ENCODE measurements at places on chromosomes 7 and 10.

DNA sequence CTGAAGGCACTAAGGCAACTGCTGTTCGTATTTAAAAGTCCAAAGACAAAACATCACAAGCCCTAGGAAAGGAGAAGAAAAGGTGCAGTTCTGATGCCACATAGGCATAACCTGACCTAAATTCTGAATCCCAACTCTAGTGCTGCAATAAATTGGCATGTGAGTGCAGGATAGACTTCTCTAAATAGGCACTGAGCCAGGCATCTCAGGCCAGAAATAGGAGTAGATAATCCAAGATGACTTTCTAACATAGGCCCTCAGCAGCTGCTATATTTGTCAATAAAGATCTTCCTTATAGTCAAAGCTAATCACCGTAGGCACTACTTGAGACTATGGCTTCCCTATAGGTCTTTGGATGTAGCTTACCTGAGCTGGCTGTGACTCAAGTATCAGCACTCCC, 1163.8 kb downstream of the SORCS1 start:
- no peak for DNase-seq

GRCh38 chr7:891805-892204, 15.5 kb downstream of the GET4 start:
- no peak for DNase-seq

DNA sequence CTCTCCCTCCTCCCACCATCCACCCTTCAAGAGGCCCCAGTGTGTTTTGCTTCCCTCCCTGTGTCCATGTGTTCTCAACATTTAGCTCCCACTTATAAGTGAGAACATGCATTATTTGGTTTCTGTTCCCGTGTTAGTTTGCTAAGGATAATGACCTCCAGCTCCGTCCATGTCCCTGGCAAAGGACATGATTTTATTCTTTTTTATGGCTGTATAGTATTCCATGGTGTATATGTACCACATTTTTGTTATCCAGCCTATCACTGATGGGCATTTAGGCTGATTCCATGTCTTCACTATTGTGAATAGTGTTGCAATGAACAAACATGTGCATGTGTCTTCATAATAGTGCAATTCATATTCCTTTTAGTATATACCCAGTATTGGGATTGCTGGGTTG, 79.7 kb downstream of the MRPL32 start:
- no peak for DNase-seq

DNA sequence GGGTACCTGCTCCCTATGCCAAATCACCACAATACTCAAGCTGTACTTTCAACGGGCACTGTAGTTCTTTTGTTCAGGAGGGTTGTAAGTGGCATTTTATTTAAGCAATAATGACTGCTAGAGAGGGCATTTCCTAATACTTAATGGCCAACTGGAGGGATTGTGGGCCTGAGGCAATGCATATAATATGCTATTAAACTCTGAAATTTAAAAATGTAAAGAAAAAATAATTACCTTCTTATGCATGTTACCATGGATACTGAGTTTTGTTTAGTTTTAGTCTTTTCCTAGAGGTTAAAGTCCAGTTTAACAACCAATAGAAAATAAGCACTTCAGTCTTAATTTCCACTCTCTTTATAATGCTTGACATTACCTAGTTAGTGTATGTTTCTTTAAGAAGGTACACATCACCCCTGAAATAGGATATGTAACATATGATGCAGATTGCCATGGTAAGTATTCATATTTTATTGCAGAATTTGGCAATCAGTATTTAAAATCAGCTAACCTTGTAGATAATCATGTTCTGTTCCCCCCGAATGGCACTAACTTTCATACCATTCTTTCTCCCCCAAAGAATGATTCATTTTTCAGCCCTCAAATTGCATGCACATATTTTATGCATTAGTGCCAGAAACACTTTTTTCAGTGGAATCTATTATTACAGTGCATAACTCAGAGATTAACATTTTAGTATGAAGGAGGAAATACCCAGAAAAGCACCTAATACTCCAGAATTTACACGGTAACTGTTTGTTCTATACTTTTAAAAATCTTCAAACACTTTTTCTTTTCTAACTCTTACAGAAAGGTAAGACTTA, 90.3 kb upstream of the ZNF438 start:
- DNase-seq = no peak

GRCh38 chr7:151662251-151662826, 142.6 kb upstream of the RHEB start:
- no peak for DNase-seq

DNA sequence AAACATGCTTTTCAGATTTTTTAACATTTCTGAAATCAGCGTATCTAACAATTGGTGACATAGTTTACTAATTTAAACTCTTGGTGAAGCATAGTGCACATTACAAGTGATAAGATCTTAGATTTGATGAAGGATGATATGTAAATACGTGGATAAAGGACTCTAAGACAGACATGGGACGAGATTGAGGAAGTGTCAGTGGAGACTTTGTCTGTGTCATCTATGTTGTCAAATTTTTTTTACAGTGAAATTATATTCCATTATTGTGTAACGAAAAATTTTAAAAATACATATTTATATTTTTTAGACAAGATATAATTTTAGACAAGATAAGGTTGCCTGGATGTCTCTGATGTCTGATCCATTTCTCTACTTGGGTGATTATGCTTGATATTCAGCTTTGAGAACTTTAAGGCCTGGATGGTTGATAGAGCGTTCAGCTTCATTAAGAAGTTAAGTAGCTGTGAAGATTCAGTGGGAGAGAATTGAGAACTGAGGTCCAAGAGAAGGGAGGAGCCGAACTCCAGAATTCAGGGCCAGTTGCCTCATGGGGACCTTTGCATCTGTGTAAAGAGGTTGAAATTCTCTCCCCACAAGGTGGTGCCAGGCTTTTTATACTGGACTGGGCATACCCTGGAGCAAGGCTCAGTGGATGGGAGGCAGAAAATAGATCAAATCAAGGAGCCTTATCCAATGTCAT, 62.7 kb downstream of the KAT6B start:
- peak; percentile 26 for DNase-seq

- no peak for DNase-seq
These were observed 74.3 kb downstream of the CPED1 start for GRCh38 chr7:121062671-121063279.

DNA sequence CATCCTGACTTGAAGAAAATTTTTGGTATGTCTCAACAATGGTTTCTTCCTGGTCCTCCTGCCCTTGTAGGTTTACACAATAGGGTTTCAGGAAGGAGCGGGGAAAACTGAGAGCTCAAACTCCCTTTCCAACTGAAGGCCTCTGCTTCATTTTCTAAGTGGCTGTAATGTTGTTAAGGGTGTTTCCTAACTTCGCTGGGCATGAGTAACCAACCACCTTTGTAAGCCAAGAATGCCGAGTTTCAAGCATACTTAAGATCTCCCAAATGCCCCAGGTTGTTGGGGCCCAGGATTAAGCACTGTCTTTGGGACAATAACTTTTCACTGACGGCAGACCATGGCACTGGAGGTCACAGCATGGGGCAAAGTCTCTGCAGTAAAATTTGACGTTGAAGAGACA, 33.6 kb upstream of the DRGX start:
- DNase-seq = no peak

DNA sequence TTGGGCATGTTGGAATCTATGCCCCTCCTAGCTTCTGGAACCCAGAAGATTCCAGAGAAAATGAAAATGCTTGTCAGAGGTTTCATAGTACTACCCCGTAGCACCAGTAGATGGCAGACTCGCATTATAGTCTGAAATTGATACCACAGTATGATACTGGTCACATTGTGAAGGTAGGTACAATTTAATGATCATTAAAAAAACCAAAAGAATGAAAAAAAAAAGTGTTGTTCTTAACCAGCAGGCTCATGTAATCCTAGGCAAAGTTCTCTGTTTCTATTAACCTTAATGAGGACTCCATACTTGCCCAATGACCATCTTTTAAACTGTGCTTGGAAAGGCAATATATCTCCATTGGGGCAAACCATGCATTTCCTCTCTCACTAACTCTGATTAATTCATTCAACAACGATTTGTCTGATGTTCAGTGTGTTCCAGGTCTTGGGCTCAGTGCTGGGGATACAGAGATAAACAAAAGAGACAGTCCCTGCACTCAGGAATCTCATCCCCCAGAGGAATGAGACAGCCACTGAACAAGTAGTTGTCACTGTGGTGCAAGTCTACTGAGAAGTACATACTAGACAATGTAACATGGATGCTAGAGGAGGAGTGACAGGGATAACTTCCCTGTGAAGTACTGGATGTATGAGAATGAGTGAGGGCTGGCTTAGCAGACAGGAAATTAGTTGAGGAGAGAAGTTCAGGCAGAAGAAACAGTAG, 223.5 kb upstream of the PHYHIPL start:
- DNase-seq = peak; percentile 33

GRCh38 chr10:89502549-89502948, 32.8 kb downstream of the SLC16A12 start:
- DNase-seq = no peak

GRCh38 chr10:110522365-110522988, 24.8 kb downstream of the DUSP5 start:
- no peak for DNase-seq

DNA sequence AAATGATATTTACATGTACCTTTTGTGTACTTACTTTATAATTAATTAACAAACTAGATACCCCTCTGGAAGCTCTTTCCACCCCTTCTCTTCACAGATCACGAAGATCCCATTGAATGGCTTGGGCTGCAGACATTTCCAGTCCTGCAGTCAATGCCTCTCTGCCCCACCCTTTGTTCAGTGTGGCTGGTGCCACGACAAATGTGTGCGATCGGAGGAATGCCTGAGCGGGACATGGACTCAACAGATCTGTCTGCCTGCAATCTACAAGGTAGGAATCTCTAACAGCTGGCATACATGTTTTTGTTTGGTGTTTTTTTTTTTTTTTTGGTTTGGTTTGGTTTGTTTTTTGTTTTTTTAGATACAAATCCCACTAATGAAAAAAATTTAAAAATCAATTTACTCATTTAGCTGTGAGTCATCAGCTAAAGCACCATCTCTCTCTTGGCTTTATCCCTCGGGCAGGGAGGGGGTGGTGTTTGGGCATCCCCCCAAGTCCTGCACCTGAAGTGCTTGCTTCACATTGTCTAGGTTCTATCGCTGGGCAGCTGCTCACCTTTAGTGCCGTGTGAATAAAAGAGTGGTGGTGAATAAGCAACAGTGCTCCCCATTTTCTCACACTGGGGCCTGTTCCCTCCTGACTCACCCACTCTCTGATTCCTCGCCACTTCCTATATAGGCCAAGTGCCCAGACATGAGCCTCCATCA, 68.9 kb downstream of the MET start:
- no peak for DNase-seq

DNA sequence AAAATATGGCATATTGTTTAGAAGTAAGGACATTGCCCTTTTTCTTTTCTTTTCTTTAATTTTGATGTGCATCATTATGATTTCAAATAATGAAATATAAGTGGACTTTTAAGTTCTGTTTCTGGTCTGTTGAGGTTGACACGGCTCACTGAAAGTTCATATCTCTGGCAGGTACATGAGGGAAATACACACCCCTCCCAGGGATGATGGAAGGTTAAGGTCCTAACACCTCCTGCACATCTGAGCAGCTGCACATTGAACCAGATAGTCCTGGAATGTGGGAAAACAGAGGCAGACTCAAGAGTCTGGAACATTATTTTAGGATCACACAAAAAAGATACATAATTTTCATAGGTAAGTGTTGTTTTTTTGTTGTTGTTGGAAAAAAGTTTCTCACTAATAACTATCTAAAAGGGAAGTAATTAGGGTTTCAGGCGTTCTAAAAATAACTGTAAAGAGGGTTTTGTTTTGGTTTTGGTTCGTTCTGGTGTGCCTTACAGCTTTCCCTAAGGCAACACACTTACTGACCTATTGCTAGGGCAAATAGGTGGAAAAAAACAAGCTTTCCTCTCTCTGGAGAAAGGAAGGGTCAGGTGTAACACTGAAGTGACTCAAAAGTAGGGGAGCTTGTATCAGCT, 201.2 kb upstream of the PRKCQ start:
- DNase-seq = no peak

DNA sequence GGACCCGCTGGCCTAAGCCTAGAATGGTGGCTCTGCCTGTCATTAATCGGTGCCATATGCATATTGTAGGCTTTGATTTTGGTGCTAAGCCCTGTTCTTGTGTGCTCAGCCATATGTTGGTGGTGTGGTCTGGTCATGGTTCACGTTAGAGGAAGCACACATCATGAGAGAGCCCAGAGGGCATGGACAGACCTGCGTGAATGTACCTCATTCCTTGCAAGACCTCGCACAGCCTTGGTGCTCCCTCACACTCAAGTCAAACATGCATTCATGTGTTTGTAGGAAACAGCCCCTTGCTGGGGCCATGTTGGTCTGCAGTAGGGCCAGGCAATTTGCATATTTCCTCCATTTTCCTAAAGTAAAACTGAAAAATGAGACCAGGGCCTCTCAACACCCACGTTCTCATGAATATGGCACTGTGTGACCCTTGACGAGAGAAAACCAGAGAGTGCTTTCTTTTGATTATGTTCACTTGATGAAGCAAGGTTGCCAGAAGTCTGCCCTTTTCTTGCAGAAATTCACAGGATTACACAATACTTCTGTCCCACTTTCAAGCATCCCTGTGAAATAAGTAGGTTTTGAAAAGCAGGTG, 268.7 kb downstream of the CELF2 start:
- DNase-seq = no peak

DNA sequence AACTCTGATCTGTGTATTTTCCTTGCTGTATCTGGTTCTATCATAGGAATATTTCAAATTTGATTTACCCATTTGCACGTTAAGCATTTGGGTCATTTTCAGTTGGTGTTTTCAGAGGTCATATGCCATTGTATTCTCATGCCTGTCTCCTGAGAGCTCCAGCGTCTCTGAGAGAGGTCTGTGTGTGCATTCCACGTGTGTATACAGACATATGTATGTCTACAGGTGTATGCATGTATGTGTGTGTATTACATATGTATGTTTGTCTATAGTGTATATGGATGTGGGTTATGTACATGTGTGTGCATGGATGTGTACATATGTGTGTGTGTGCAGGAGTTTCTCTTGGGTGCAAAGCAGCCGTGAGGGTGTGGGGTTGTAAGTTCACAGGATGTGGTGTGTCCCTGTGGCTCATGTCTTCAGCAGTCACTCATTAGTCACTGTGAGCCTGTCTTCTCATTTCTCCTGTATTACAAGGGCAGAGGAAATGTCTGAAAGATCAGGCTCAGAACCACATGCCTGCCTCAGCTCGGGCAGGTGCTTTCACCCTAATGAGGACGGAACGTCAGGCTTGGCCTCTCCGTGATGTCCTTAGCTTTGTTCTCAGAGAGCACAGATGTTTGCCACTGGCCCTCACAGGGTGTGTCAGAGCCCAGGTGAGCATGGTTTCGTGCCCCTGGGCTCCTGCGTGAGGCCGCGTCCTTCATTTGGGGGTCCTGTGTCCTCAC, 101.6 kb downstream of the NKX6-2 start:
- no peak for DNase-seq

- DNase-seq = no peak
These were observed 22.0 kb upstream of the SLC26A4 start for GRCh38 chr7:107638594-107638993.

- DNase-seq = no peak
These were observed 1382.6 kb downstream of the GATA3 start for GRCh38 chr10:9437131-9437530.

- DNase-seq = no peak
These were observed 422.0 kb downstream of the CDC14C start for GRCh38 chr7:49346195-49346899.
